ENCODE measurements at places on chromosomes 1 and 21.

GRCh38 chr1:1752636-1753606 lies 25.3 kb downstream of the NADK start:
- no peak for DNase-seq
- no peaks in the 10 kb centered on the region for H3K27me3 ChIP-seq
- no peaks in the 10 kb centered on the region for H3K4me1 ChIP-seq
- H3K36me3 ChIP-seq = no peaks in the 10 kb centered on the region
- H3K4me3 ChIP-seq = no peak overlapping the region

- no peaks in the 10 kb centered on the region for H3K36me3 ChIP-seq
- no peaks in the 10 kb centered on the region for H3K4me1 ChIP-seq
- DNase-seq = no peak
- no peak overlapping the region for H3K27ac ChIP-seq
- H3K27me3 ChIP-seq = no peaks in the 10 kb centered on the region
- H3K4me3 ChIP-seq = no peak overlapping the region
Measured at GRCh38 chr1:86064899-86065298, 91.7 kb downstream of the COL24A1 start.

DNA sequence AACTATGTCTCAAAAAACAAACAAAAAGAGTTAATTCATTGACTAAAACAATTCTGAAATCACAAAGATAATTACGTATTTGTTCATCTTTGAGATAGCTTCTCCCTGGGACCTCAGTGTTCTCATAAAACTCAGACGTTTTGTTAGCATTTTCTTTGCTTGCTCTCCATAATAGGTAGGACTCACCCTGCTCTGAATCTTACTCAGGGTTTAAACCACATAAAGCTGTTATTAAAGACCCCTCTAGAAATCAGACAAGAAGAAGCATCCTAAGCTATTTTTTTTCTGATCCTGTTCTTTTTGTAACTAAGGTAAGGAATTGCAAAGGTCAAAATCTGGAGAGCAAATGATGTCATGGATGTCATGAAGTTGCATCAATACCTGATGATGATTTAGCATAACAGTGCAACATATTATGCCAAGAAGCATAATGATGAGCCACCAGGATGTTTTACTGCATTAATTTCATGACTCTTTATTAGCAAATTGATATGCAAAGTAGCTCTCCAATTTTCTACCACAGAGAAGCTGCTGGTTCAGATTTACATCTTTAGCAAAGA lies 2.4 kb downstream of the FBXO42 start:
- H3K4me3 ChIP-seq = no peak overlapping the region
- no peak for DNase-seq
- H3K36me3 ChIP-seq = no peaks in the 10 kb centered on the region
- H3K27me3 ChIP-seq = no peaks in the 10 kb centered on the region
- peaks cover 4% of the 10 kb centered on the region for H3K4me1 ChIP-seq

- H3K27ac ChIP-seq = no peak overlapping the region
- no peaks in the 10 kb centered on the region for H3K27me3 ChIP-seq
- H3K4me3 ChIP-seq = no peak overlapping the region
- DNase-seq = no peak
- no peaks in the 10 kb centered on the region for H3K36me3 ChIP-seq
- H3K4me1 ChIP-seq = no peaks in the 10 kb centered on the region
Measured at GRCh38 chr1:210321131-210321530, 7.6 kb upstream of the HHAT start.

- no peak overlapping the region for H3K4me3 ChIP-seq
- no peak for DNase-seq
- no peaks in the 10 kb centered on the region for H3K36me3 ChIP-seq
- H3K4me1 ChIP-seq = no peaks in the 10 kb centered on the region
- H3K27ac ChIP-seq = no peak overlapping the region
Measured at GRCh38 chr1:183753464-183753891, 51.4 kb upstream of the RGL1 start.

DNA sequence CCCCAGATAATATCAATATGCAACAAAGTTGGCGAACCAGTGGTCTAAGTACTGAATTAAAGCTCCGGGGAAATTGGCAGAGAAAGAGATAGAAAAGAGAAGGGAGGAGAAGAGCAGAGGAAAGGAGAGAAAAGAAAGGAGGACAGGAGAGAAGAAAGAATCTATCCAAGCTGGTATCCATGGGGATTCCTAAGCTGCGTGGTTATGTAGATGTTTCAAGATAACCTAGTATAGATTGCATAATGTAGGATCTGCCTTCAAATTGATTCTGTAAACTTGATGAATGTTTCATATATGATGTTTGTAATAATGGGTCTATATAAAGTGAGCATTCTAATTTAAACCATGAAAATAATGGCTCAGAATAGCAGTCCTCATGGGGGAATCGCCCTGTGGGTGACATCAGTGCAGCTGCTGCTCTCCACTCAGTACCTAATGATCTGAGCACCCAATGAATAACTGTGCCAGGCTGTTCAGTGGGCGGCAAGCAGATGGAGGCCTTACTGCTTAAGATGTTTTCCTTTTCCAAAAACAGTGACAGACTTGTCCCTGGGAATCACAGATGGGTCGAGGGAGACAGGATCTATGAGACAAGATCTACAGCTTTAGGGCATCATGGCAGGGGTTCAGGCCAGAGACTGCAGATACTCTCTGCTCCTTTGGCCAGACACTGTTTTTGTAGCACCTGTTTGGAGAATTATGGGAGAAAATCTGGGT lies 78.0 kb downstream of the LAMC2 start:
- no peaks in the 10 kb centered on the region for H3K4me1 ChIP-seq
- no peaks in the 10 kb centered on the region for H3K36me3 ChIP-seq
- no peak overlapping the region for H3K4me3 ChIP-seq
- no peak for DNase-seq
